Bronchial smooth muscle cell (primary cell): ENCODE measurements at places on chromosomes 5 and 9. TPM values are rescaled to one million over a fixed set of nuclear protein-coding genes. Genes with fewer than 3 reads are reported as not detected.

Gene C5orf46
- 0.95 TPM in 1 of 2 replicates, not detected in the other for total RNA-seq

Gene MCIDAS
- not detected in 2 replicates for total RNA-seq

Gene SLCO4C1
- total RNA-seq: under 0.01 TPM in 1 of 2 replicates, not detected in the other

Gene PCDHGC3
- 55.5 and 158 TPM in 2 replicates for total RNA-seq

Gene SOX30
- total RNA-seq: 0.16 TPM in 1 of 2 replicates, not detected in the other

Gene SLC6A3
- under 0.01 TPM in 1 of 2 replicates, not detected in the other for total RNA-seq

Gene PRDM12
- not detected in 2 replicates for total RNA-seq

Gene ANKRD33B
- 3.6 and 16.1 TPM in 2 replicates for total RNA-seq

Gene PPIC
- 71.5 and 84.0 TPM in 2 replicates for total RNA-seq

Gene PIP5KL1
- 3.5 and 4.3 TPM in 2 replicates for total RNA-seq

Gene THBS4
- total RNA-seq: 1.6 and 3.4 TPM in 2 replicates

Gene SLC36A3
- not detected in 2 replicates for total RNA-seq

Gene TAF11L5
- not detected in 2 replicates for total RNA-seq

Gene PPP2R2B
- under 0.01 TPM in 1 of 2 replicates, not detected in the other for total RNA-seq

Gene PCDHB16
- 0.16 and 2.1 TPM in 2 replicates for total RNA-seq

Gene PPP3R2
- 0.09 TPM in 1 of 2 replicates, not detected in the other for total RNA-seq

Gene PARP8
- total RNA-seq: 7.1 and 8.0 TPM in 2 replicates

Gene TXN
- 426 and 479 TPM in 2 replicates for total RNA-seq

Gene SHLD3
- 1.9 and 2.4 TPM in 2 replicates for total RNA-seq

Gene PCDHA9
- total RNA-seq: 0.09 and 0.16 TPM in 2 replicates

Gene PRDM9
- not detected in 2 replicates for total RNA-seq

Gene FOXD4
- 0.09 and 0.16 TPM in 2 replicates for total RNA-seq

Gene IL13
- 0.16 TPM in 1 of 2 replicates, not detected in the other for total RNA-seq

Gene SPATA9
- 0.43 and 0.47 TPM in 2 replicates for total RNA-seq

Gene TRPM6
- total RNA-seq: under 0.01 TPM in 2 replicates

Gene NR2F1
- 32.5 and 65.0 TPM in 2 replicates for total RNA-seq

Gene TEX48
- not detected in 2 replicates for total RNA-seq

Gene ECM2
- 3.6 and 7.2 TPM in 2 replicates for total RNA-seq

Gene EIF4EBP3
- total RNA-seq: 1.3 and 1.7 TPM in 2 replicates

Gene ARSB
- total RNA-seq: 8.2 and 8.8 TPM in 2 replicates

Gene PCA3
- under 0.01 and 0.26 TPM in 2 replicates for total RNA-seq

Gene SREK1
- 64.1 and 79.9 TPM in 2 replicates for total RNA-seq

Gene STK10
- total RNA-seq: 16.8 and 18.4 TPM in 2 replicates

Gene SLC6A7
- total RNA-seq: not detected in 2 replicates
